ENCODE measurements at places on chromosomes 5 and 9.

DNA sequence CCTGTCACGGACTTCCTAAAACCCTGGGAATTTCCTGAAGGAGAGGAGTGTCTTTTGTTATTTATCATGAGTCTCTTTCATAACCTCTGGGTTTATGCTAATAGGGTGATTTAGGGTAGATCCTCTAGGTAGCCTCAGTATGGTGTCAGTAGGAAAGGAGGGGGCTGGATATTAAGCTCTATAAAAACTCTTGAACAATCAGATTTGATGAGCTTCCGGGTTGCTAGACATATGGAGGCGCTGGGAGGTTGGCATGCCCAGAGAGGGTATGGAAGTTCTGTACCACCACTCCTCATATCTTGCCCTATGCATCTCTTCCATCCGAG lies 15.6 kb upstream of the PTBP3 start:
- no peak for DNase-seq

DNA sequence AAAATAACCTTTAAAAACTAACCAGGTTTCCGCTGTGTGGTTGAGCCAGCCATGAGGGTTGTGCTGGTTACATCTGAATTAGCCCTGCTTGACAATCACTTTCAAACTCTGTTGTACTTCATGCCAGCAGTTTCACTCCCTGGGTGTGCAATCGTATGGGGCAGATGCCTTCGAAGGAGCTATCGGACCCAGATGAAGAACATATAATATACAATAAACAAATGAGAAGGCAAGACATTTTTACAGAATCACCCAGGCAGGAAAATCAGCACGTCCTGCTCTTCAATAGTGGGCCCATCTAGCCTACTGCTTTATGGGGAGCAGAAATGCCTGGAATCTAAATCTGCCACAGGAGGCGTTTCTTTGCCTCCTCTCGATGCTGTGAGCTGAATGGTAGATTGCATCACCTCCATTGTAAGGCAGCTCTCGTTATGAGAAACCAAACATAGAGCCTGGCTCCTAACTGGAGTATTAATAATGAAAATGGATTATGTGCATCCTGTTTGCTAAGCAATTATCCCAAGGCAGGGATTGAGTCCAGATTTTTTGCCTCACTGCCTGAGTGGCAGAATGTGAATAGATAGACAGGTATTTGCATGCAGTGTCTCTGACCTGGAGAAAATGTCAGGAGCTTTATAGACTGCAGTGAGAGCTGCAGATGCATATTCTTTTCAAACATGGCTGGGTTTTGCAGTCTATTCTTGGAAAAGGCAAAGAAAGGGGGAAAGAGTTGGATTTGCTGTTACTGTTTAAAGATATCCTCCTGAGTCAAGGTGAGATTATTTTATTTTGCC lies 143.3 kb upstream of the SMARCA2 start:
- DNase-seq, result no peak

DNA sequence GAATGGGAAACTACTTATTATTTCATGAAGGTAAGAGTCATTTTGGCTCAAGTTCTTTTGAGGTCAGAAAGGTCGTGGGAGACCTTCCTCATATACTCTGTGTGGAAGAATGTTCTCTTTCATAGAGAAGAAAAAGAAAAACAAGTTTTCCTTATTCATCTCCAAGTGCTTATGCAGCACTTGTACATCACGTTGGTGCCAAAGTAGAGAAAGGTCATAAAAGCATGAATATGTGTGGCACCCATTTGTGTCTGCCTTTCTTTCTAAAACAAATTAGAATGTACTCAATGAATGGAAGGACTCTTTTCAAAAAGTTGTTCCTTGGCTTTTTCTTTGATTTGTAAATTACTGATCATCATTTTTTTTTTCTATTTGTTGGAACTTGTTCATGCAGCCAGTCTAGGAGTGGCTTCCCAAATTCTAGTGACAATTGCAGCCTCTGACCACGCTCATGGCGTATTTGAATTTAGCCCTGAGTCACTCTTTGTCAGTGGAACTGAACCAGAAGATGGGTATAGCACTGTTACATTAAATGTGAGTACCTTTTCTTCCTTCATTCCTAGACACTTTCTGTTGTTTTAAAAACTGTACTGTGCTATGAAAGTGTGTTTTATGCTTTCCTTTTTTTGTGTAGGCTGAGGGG lies 122.4 kb downstream of the ADGRV1 start:
- no peak for DNase-seq

DNA sequence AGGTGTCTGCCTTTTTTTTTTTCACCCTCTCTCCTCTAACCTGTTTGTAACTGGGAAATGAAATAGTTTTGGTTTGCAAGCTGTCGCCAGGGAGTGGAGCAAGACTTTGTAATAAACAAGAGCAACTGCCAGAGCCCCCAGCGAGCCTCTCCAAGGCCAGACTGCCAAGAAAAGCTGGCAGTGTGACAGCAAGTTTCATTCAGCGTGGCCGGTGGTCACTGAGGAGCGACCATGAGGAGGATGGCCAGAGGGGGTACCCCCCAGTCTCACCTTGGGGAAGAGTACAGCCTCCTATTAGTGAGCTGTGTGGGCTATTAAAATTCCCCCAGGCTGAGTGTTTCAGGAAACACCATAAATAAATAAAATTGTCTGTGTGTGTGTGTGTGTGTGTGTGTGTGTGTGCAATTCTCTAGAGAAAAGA lies 49.9 kb downstream of the ZFAND5 start:
- DNase-seq, result no peak

- no peak for DNase-seq
Observed at GRCh38 chr5:51832934-51833470, 449.8 kb downstream of the ISL1 start.

DNA sequence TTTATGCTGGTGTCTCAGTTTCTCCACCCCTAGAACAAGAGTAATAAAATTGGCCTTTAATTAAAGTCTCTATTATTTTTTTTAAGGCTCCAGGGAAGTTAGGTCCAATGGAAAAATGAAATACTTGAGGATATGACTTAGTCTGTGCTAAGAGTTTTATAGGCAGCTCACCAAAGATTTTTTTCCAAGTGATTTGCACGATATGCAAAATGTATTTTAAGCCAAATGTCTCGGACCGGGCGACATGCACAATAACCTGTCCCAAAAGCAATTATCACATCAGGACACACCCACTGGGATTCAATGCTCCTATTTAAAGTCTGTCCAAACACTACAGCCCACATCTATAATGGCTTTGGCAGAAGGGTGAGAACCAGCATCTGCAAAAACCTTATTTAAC lies 136.1 kb upstream of the ANKH start:
- DNase-seq, result no peak

DNA sequence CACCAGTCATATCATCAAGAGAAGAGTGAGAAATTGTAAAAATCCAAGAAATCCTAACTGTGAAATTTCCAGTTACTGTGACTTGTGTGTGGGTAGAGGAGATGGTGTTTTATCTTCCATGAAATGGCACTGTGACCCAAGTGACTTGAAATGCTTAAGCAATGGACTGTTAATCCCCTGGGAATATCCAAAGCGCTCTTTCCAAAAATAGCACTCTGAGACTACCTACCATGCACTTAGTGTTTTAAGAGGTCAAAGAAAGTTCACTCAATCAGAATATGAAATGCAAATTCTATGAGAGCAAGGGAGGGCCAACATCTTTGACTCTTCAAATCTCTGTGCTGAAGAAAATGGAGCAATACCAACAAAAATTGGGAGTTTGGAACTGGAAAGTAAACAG lies 244.0 kb downstream of the GABRB2 start:
- DNase-seq, result no peak

DNA sequence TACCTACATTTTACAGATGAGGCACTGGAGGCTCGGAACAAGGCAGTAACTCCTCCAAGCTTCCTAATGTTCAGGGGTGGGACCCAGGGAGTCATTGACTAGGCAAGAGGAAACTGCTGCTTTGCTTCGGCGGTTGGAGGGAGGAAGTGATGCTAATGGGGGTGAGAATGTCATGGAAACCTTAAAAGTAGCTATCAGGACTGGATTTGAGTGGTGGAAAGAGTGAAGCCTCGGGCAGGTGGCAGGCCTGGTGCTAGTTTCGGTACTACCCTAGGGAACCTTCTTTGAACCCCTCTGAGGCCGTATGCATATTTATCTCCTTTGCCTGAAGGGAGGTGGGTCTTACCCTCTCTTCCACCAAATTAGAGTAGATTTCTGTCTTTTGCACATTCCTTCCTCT lies 1.6 kb downstream of the BSPRY start:
- DNase-seq, result no peak

- no peak for DNase-seq
Observed at GRCh38 chr5:105752801-105753200, 1917.9 kb downstream of the EFNA5 start.

DNA sequence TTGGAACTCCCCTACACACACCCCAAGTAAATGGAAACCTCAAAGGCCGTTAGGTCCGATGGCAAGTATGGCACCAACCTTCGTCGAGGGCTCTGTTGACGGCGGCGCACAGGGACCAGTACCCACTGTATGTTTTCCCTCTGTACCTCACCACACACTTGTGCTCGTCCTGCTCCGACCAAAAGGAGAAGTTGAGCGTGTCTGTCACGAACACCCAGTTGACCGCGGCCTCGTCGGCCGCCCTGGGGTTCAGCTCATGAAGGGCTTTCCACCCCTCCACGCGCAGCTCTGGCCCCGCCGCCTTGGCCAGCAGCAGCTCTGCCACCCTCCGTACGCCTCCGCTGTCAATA lies 24.0 kb downstream of the HNRNPK start:
- DNase-seq, result no peak

GRCh38 chr5:150077996-150078801 lies 8.2 kb downstream of the CSF1R start:
- DNase-seq, result no peak

GRCh38 chr5:56352808-56353590 lies 119.9 kb upstream of the ANKRD55 start:
- no peak for DNase-seq

DNA sequence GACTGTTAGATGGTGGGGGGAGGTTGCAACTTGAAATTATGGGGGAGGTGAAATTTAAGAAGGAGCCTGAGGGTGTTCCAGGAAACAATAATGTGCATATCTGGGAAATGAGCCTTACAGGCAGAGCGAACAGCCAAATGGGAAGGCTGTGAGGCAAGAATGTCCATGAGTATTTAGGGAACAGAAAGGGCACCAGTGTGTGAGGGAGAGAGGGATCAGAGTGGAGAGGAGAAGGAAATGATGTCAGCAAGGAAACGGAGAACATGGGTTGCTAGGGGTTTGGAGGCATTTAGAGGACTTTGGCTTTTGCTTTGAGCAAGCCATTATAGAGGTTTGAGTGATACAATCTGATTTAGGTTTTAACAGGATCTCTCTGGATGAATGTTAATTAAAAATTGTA lies 285.4 kb downstream of the TLE4 start:
- no peak for DNase-seq

- DNase-seq, result no peak
Observed at GRCh38 chr5:76038212-76038611, 45.0 kb upstream of the SV2C start.

GRCh38 chr9:70805949-70806348 lies 315.5 kb downstream of the TRPM3 start:
- no peak for DNase-seq

GRCh38 chr5:179964015-179964414 lies 56.3 kb upstream of the TBC1D9B start:
- DNase-seq, result no peak

- DNase-seq, result peak; percentile 46
Observed at GRCh38 chr5:16617274-16617968, 624 bp upstream of the RETREG1 start.

- DNase-seq, result no peak
Observed at GRCh38 chr5:107809201-107810034, 138.7 kb upstream of the EFNA5 start.

DNA sequence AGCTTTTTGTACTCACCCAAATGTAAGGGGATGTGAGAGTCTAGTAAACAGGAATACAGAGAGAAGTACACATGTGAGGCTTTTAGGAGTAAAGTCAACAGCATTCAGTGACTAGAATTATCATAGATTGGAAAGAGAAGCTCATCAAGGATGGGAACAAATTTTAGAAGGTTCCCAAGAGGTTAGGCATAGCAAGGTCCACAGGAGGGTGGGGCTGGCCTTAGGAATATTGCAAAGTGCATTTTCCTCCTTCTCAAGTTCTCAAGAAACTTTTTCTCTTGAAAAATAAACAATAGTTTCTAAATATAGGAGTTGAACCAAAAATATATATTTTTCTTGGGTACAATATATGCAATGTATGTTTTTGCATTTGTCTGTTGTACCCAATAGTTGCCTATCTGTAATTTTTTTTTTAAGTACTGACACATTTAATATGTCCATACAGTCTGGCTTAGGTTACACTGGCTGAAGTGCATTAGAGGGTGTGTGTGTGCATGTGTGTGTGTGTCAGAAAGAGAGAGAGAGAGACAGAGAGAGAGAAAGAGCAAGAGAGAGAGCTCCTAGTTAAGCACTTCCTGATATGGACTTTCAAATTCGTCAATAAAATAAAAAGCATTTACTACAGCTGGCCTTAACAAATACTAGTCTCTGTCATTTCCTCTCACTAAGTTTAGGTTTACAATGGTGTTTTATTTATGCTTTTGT lies 62.2 kb downstream of the SNX18 start:
- no peak for DNase-seq

- no peak for DNase-seq
Observed at GRCh38 chr9:98251551-98251950, 3.9 kb downstream of the TBC1D2 start.

GRCh38 chr9:105930011-105930627 lies 235.8 kb downstream of the TMEM38B start:
- DNase-seq, result no peak

GRCh38 chr5:137629646-137630045 lies 106.2 kb downstream of the KLHL3 start:
- no peak for DNase-seq

DNA sequence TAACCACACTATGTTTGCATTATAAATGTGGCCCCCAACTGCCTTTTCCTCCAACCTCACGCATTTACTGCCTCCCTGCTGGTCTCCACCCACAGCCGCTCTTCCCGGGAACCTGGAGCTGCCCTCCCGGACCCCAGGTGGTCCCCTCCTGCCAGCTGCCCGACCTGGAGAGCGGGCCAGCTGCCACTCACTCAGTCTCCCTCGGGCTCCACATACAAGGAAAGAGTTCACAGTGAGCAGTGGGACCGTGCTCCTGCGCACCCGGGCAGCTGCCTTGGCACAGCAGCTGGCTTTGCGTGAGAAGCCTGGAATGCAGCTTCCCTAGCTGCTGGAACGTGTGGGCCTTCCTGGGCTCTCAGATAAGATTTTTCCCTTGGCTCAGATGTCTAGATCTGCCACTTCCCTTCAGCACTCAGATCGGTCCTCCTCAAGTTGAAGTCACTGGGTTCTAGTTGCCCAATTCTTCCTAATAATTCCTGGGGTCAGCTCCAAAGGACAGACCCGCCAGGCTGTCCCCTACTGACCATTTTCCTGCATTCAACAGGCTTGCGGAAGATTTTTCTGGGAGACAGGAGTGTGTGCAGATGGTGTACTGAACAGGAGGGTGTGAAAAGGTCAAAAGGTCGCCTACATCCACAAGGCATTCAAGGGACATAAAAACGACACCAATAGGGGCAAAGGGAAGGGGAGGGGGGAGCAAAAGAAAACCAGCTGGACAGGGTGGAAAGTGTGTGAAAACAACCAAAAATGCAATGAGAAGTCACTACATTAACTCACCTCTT lies 69.1 kb downstream of the MYO10 start:
- no peak for DNase-seq

- no peak for DNase-seq
Observed at GRCh38 chr9:108963459-108964143, 29.4 kb downstream of the ABITRAM start.

GRCh38 chr5:95424526-95424925 lies 33.4 kb downstream of the FAM81B start:
- DNase-seq, result no peak

- no peak for DNase-seq
Observed at GRCh38 chr5:95863383-95863757, 40.8 kb upstream of the GLRX start.
